Right ventricle myocardium superior (tissue), 1 donor: ENCODE measurements at places on chromosomes 12 and 14.

DNA sequence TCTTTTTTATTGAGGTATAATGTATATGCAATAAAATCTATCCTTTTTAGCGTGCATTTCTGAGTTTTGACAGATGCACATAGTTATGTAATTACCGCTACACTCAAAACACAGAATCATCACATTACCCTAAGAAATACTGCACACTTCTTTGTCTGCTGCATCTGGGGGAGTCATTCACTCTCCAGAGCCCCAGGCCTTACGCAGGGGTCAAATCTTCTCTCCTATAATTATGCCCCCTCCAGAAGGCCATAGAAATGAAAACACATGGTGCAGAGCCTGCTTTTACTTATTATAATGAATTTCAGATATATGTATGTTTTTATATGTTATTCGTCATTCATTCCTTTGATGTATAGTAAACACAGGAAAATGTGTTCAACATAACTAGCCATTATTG is 296.5 kb upstream of the TMEM132C start:
- no peak for DNase-seq

- no peak for DNase-seq
These were observed 301.9 kb downstream of the CCER1 start for GRCh38 chr12:90653040-90653439.

DNA sequence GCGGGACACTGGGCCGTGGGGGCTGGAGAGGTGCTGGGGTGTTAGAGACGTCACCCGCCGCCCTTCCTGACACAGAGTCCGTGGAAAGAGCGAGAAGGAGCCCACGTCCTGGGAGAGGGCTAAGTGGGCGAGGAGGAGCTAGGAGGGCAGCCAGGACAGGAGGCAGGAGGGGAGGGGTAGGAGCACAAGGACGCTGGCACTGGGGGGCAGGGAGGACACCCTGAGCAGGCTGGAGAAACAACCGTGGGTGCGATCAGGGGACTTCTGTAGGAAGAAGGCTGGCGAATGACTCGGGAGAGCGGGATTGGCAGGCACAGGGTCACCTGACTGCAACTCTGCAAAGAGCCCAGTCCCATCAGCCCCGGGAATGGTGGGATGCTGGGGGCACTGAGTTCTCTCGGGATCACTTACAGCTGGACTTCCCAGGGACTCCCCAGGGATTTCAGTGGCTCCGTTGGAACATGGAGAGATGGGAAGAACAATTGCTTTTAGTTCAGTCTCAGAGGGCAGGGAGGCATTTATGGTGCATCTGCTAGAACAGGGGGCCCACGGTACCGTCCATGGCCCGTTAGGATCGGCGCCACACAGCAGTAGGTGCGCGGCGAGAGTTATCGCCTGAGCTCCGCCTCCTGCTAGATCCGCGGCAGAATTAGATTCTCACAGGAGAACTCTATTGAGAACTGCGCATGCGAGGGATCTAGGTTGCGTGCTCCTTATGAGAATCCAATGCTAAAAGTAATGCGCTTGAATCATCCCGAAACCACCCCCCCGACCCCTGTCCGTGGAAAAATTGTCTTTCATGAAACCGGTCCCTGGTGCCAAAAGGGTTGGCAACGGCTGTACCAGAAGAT is 24.3 kb downstream of the UBR7 start:
- DNase-seq = no peak

GRCh38 chr12:120067084-120067869 is 49.3 kb downstream of the RAB35 start:
- no peak for DNase-seq

DNA sequence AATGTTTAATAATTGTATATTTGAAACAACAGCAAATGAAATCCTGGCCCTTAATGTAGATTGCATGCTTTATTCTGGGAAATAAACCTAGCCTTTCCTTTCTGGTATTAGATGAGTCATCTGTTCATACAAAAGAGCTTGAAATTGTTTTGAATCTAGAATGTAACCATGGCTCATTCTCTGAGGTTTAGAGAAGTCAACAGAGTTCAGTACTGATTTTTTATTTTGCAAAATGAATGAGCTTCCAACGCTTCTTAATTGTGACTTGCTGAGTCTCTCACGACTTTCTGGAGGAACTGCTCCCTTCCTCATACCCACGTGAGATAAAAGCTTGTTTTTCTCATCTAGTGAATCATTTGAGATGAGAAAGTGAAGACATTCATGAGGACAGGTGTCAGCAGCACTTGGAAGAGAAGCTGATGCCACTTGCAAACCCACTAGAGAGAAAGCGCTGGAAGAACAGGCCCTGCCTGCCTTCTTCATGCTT is 509.6 kb downstream of the VRK1 start:
- DNase-seq = no peak

DNA sequence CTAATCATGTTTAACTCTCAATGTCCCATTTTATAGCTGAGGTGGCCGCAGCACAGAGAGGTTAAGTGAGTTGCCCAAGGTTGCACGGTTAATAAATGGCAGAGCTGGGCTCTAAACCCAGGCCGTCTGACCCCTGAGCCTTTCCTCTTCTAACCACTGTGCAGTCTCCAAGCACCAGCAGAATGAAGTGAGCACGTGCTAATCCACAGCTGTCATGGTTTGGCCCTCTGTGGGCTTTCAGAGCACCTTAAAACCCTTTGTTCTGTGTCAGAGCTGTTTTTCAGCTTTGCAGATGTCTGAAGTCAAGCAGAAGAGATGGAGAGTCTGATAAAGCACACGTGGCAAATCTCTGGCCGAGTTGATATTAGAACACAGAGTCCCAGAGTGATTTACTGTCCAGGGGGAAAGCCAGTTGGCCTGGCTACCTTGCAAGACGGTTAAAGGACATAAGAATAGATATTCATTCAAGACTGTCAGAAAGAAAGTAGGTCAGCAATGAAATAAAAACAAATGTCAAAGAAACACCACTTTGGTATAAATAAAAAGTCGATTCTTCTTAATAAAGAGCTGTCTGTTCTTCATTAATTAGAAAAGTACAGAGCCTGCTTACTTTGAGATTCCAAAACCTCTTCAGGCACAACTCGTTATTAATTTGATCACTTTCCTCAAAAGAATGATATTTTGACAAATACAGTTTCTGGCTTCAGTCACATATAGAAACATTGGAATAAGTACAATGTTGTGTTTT is 107.3 kb downstream of the CRADD start:
- DNase-seq = no peak

GRCh38 chr14:65095633-65096205 is 6.6 kb downstream of the MAX start:
- peak; percentile 58 for DNase-seq

- no peak for DNase-seq
These were observed 8.1 kb upstream of the ADCY6 start for GRCh38 chr12:48796976-48797375.

DNA sequence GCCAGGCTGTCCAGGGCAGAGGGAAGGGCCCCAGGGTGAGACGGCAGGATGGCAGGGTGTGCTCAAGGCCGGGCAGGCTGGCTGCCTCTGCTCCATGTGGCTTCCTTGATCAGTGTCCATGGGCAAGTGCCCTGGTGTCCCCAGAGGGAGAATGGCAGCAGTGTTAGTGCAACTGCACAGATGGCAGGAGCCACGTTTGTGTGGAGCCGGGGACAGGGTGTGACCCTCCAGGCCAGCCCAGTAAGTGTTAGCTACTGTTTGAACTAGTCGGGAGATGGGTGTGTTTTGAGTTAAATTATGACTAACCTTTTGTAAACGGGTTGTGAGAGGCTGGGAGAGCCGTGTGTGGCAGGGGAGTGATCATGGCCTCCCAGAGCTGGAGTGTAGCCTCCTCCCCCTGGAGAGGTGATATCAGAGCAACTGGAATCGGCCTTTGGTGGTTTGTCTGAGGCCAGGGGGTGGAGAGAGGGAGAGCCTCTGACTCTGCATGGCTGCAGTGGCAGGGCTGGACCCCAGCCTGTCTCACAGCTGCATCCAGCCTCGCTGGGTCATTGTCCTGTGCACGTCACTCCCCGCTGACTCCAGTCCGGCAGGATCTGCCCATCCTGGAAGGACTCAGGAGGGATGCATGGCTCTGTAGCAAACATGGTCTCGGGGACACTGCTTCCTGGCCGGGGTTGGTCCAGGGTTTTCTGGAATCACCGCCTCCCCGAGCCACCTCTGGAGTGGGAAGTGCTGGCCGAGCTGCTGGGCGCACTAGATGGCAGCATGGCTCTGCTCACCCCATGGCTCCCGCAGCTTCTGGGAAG is 27.8 kb downstream of the AACS start:
- DNase-seq = peak; percentile 67

- no peak for DNase-seq
These were observed 13.9 kb downstream of the CSRP2 start for GRCh38 chr12:76864791-76865400.

DNA sequence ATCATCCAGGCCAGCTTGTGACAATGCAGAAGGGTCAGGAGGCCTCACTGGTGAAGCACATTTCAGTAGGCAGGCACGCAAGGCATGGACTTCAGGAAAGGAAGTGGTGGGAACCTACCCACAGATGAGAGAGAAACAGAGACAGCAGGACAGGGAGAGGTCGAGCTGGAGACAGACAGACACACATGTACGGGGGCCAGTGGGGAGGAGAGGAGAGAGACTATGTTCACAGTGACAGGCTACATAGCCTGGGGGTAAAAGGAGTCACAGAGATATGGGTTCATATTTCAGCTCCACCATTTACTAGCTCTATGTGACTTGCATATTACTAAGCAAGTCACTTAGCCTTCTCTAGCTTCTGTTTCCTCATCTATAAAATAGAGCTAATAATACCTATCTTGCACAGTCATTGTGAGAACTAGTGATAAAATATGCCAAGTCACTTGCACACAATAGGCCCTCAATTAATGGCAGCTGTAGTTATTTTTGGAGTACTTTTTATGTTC is 91.1 kb upstream of the FUT8 start:
- no peak for DNase-seq

- no peak for DNase-seq
These were observed 117.7 kb upstream of the RPL10L start for GRCh38 chr14:46769292-46769691.
